AG08396 (cell line): ENCODE measurements at places on chromosomes 1 and 21.

DNA sequence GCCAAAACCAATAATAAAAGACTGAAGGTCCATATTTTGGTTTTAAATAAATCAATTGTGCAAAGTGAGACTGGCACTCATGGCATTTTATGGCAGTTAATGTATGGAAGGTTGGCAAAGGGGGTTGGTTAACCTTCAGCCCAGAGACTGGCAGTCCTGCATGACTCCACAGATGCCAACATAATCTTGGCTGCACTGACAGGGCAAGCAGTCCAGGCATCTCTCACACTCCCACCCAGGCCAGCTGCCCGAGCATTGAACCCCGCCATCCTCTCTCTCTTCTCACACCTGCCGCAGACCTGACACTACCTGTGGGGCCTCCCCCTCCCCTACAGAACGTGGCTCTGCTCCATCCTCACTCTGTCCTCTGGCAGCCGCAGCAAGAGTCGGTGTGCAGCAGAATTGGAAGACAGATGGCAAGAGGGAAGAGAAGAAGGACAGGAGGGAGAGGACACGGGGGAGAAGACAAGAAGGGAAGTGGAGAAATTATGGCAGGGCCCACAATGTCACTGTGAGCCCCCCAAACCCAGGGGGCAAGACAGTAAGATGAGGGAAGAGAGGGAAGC lies 43.7 kb downstream of the ITPKB start:
- no peak for DNase-seq

DNA sequence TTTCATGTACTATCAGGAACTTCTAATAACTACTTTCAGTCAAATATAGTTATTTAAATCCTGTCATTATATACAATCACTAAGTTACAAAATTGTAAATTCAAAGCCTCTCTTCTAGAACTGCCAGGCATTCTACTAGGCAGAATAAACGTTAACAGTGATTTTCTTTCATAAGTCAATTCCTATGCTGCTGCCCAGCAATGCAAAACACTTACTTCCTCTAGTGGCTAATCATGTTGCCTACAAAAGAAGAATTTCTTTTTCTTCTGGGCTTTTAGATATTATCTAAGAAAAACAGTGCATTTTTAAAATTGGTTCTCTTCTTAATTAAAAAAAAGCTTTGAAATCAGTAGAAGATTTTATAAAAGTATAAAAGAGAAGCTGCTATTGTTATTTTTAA lies 509.8 kb upstream of the ADAMTS5 start:
- DNase-seq: peak; percentile 30

GRCh38 chr1:60942291-60942690 lies 140.1 kb upstream of the NFIA start:
- no peak for DNase-seq

- DNase-seq: no peak
These were observed 44.1 kb upstream of the BCL10 start for GRCh38 chr1:85320371-85321131.

GRCh38 chr1:7145947-7146346 lies 360.7 kb downstream of the CAMTA1 start:
- DNase-seq: no peak

GRCh38 chr21:28856588-28857250 lies 136.0 kb downstream of the LTN1 start:
- DNase-seq: no peak

DNA sequence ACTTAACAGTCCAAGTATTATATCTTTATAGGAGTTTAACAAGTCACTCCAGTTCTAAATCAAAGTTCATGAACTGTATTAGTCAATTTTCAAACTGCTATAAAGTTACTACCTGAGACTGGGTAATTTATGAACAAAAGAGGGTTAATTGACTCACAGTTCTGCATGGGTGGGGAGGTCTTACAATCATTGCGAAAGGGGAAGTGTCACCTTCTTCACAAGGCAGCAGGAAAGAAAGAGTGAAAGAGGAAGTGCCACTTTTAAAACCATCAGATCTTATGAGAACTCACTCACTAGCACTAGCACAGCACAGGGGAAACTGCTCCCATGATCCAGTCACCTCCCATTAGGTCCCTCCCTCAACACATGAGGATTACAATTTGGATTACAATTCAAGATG lies 70.0 kb downstream of the CLCA4 start:
- DNase-seq: no peak
